ENCODE measurements at places on chromosomes 16 and 17.

GRCh38 chr16:84806256-84806889, 13.4 kb upstream of the CRISPLD2 start:
- peak; percentile 79 for DNase-seq

DNA sequence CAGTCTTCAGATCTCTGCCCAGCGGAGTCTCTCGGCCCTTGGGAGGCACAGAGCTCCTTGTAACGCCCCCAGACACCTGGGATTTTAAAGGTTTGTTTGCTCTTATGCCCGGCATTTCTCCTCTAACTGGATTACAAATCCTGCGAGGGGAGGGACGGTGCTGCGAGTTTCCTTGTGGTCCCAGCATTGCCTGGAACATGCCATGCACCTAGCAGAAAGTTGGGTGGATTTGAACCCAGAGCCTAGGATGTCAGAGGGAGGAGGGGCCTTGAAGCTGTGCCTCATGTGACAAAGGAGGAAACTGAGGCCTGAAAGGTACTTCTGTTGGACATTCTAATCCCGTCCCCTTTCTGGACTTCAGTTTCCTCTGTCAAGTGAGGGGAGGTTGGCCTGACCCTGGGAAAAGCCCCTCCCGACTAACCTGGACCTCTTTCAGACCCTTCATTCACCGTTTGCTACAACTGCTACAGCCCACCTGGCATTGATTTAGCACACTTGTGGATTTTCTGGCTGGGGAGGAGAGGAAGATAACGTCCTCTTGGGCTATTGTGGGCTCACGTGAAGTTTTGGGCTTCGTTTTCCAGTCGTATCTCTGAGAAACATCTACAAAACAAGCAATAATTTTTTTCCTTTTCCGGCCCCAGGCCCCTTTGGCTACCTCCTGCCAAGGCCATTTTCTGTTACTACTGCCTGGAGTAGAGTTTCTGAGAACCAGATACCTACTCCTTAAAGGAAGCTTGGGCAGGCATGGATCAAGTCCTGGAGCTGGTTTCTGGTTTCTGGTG, 30.9 kb downstream of the MRC2 start:
- DNase-seq: no peak

DNA sequence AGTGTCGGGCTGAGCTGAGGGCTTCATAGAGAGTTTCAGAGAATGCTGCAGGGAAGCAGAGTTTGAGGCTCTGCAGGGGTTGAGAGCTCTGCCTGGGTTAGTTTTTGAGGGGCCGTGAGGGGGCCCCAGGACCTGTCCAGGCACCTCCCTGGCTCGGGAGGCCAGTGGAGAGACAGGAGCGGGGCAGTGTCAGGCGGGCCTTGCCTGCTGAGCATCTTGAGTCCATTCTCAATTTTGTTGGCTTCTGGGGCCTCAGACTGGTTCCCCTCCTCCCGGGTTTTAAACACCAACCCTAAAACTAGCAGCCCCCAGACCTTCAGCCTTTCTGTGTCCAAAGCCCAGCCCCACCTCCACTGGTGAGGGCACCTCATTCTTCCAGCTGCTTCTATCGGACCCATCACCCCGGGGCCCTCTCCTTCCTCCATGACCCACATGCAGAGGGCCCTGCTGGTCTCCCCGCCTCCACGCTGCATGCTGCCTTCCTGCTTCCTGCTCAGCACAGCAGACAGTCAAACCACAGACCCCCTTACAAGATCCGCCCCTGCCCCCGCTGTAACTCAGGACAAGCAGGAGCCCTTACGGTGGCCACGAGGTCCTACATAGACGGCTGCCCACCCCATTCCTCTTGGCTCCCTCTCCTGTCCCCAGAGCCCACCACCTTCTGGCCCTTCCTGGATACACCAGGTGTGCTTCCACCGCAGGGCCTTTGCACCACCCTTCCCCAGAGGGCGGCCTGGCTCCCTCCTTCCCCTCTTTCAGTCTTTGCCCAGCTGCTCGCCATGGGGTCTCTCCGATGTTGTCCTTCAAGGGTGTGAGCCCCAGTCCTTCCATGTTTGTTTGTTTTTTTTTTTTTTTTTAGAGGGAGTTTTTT, 3.8 kb downstream of the RNF213 start:
- no peak for DNase-seq

GRCh38 chr16:11248133-11248532, 7.9 kb downstream of the SOCS1 start:
- no peak for DNase-seq

- DNase-seq: no peak
Measured at GRCh38 chr17:18190628-18191235, 7.1 kb downstream of the ALKBH5 start.

GRCh38 chr16:7887316-7887715, 554.7 kb downstream of the RBFOX1 start:
- no peak for DNase-seq

DNA sequence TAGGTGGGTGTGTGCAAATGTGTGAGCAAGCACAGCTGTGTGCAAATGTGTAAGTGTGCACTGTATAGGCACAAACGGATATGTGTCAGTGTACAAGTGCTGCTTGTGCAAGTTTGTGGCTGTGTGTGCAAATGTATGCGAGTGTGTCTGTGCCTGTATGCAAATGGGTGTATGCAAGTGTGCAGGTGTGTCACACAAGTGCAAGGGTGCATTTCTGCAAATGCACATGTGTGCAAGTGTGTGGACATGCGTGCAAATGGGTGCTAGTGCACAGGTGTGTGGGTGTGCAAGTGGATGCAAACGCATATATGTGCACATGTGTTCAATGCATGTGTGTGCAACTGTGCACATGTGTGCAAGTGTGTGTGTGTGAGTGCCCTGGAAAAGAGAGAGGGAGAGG, 76.5 kb upstream of the TNRC6C start:
- no peak for DNase-seq

DNA sequence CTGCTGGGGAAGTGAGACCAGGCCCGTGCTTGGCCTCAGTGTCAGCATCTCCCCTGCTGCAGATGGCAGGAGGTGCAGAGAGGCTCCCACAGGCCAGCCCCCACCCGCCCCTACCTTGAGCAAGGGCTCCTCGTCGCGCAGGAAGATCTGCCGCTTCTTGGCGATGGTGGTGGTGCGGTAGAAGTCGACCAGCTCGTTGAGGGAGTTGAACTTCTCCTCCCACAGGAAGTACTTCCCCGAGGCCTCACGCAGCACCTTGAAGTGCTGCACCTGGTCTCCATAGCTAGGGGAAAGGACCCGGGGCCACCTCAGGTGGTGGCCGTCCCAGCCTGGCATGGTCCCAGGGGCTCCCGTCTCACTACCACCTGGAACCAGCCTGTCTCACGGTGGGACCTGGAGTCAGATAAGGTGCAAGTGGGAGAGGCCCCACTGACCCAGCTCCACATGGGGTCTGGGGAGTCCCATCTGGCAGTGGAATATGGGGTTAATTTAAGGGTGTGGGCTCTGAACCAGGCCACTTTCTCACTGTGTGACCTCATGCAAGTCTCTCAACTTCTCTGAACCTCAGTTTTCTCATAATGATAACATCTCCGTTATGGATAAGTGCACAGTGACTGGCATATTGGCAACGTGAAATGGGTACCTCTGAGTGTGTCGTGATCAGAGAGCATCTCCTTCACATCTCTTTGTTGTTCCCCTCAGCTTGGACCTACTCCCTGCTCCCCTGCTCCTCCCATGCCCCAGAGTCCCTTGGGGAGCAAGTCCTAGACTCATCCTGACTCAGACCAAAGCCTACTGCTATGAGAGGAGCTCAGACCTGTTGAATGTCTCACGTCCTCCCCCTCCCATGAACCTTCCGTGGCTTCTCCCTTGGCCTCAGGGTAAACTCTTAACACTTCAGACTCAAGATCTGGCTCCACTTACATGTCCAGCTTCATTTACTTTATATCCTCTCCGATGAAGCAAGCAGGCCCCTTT, 19.8 kb upstream of the FAM83G start:
- no peak for DNase-seq

DNA sequence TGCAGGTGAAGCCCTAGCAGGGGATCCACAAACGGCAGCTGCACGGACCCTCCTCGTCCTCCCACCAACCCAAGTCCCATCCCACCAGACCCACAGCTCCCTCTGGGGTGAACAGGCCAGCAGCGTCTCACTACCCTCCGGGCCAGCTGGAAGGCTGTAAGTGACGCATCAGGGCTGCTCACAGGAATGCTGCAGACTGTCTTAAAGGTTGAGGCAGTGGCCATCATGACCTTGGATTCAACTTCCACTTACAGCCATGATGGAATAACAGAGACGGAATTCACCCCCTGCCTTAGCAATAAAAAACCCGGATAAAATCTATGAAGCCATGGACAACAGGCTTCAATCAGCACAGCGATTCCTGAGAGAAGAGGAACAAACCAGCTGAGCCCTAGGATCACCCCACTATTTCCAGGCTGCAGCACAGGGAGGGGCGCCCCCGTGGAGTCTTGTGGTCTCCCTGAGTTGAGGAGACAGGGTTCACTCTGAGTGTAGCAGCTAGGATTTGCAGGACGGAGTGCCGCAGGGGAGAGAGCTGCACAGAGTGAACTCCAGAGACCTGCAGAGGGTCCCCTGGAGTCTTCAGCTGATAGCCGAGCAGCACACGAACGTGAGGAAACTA, 10.5 kb downstream of the FAM83G start:
- DNase-seq: no peak

Data from MG63 (cell line).